SHP77 treated with DMSO at 0.1 percent for 48 hours (cell line): ENCODE measurements at places on chromosomes 2 and 18.

- no peak for DNase-seq
Observed at GRCh38 chr2:13607139-13607538, 890.4 kb downstream of the TRIB2 start.

DNA sequence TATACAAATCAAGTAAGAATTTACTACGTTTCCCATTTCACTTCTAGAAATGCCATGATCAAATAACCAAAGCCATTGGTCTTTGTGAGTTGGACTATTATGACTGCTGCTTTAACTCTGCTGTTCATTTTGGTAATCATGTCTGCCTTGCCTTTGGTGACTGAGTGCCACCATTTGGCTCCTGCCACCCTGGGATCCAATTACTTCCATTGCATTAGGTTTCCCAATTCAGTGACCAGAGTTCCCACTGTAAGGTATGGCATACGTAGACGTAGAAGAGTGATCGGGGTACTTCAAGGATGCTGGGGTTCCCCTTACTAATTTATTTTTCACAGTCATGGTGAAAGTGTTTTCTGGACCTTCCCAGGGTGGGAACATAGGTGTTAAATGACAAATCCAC is 90.1 kb downstream of the SPIRE1 start:
- DNase-seq = no peak

DNA sequence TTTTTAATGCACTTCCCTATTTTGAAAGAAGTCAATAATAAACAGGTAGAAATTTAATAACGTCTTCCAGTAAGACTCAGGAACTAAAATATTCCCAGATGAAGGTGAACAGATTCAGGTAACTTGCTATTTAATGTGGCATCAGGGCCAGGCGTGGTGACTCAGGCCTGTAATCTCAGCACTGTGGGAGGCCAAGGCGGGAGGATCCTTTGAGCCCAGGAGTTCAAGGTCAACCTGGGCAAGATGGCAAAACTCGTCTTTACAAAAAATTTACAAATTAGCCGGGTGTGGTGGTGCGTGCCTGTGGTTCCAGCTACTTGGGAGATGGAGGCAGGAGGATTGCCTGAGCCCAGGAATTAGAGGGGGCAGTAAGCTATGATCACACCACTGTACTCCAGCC is 81.8 kb downstream of the NXPH2 start:
- DNase-seq = no peak

DNA sequence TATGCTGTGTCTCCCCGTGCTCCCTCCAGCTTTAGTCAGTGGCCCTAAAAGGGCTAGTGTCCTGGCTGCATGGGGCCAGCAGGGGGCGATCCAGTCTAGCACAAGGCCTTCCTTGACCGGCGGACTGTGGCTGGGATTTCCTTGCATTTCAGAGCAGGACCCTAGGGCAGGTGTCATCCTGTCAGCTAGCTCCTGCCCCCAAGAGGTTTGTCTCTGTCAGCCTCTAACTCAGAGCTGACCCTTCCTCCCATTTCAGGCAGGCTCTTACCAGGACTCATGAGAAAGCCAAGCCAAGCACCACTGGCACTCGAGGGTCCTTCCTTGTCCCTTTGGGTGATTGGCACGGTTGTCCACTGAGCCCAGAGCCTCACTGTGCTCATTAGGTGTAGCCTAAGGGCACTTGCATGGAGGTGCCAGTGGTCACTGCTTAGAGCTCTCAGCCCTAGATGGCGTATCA is 140.3 kb downstream of the RPIA start:
- DNase-seq = no peak

- no peak for DNase-seq
Observed at GRCh38 chr2:238027058-238027457, 33.7 kb upstream of the SCLY start.

DNA sequence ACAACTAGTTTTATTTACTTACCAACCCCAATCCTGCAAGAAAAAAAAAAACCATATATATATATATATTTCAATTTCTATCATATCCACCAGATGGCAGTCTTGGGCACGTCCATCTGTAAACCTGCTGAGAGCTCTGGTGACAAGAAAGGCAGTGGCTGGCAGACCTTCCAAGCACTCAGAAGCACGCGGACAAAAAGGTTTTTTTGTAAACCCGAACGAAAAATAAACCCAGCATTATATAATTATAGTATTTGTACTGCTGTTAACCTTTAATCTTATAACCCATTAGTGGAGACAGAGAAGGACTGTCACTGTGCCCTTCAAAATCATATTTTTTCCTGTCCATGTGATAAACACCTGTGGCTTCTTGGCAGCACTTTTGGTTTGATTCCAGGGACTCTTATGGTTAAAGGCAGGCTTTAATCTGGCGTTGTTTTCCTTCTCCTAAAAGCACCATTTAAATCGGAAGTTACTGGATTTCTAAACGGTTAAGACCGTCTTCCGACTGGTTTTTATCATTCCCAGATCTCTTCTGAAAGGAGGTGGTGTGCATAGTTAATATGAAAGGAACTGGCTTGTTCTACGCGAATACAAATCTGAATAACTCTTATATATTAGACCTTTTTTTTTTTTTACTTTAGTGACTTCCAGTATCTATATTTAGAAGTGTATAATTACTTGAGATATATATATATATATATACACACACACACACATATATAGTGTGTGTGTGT is 31.0 kb upstream of the SLC3A1 start:
- peak; percentile 52 for DNase-seq

DNA sequence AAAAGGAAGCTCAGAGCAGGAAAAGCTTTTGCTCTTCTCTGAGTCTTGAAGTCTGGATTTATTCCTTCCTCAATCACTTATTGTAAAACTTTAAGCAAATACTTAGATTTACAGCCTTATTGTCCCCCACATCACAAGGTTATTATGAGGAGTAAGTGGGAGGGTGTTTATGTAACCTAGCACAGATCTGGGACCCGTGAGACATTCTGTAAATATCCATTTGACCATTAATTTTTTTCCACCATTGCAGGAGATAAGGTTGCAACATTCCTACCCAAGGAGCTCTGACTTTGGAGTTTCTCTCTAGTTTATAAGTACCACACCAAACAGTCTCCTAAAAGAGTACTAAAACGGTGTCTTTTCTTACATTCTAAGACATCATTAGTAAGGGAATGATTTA is 52.1 kb upstream of the CTIF start:
- no peak for DNase-seq

GRCh38 chr2:66665124-66665984 is 230.4 kb downstream of the MEIS1 start:
- DNase-seq = no peak

DNA sequence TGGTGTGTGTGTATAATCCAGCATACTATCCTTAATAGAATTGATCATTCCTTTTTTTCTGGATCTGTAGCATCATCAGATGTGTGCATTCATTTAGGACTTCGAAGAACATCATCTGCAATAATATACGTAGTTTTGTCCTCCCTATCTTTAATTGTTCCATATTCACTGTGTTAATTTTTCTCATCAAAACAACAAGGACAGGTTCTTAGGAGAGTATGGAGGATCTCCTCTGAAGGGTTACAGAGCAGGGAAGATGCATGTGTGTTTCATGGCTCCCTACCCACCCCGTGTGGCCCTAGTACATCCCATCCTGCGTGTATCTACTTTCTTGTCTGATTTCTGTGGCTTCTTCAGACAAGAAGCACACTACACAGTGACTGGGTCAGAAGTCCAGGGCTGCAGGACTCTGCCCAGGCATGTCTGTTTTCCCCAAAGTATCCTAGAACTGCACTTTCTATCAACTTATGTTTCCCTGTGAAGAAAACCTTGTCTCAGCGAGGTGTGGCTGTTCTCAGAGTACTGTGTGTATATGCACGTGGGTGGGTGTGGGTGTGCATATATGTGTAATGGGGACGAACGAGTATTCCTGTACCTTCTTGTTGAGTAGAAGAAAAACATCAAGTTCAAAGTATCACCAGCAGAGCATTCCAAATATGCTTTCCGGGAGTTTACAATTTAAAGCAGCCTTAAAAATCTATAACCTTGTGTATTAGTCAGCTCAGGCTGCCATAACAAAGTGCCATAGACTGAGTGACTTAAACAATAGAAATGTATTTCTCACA is 220.4 kb upstream of the FOSL2 start:
- DNase-seq = no peak

- DNase-seq = no peak
Observed at GRCh38 chr2:36357847-36358659, 2.5 kb downstream of the CRIM1 start.

DNA sequence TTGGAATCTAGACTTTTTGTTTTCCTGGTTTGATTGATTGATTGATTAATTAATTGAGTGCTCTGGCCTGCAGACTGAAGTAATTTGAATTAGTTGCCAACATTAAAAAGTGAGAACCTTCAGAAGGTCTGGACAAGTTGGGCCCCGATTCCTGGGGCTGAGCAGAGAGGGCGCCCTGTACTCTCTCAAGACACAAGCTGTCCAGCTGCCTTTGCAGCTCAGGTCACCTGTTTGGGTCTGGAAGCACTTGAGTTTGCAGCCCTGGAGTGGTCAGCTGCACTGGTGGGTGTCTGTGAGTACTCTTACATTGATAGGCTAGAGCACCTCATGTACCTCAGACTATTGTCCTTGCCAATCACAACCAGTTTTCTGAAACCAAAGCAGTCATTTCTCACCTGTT is 22.7 kb upstream of the CELF4 start:
- DNase-seq = no peak

DNA sequence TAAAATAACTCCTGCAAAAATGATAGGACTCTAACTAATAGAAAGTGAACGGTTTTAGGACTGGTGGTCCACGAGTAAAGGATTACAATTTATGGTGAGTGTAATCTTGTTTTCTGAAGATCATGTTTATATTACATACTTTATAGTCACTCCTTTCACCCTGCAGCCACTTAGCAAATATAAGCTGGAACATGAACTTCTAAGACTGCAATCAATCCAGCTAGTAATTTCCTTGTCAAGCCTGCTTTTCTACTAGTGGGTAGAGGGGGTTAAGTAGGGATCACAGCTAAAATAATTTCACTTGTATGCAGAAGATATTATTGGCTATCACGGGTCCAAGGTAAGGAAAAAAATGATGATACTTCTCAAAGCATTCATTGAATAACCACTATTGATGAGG is 125.5 kb upstream of the NETO1 start:
- DNase-seq = no peak

DNA sequence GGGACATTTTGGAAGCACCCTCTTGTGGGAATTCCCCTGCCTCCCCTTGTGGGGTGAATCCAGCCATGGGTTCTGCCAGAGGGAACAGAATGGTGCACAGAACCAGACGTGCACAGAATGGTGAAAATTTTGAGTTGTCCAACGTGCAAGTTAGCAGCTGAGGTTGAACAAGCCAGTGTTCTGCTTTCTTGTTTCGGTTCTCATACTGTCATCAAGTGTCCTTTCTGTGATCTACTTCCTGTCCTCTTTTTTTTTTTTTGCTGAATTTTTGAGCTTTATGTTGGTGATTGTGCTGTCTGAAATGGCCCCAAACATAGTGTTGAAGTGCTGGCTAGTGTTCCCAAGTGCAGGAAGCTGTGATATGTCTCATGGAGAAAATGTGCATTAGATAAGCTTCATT is 21.5 kb upstream of the REEP1 start:
- no peak for DNase-seq

DNA sequence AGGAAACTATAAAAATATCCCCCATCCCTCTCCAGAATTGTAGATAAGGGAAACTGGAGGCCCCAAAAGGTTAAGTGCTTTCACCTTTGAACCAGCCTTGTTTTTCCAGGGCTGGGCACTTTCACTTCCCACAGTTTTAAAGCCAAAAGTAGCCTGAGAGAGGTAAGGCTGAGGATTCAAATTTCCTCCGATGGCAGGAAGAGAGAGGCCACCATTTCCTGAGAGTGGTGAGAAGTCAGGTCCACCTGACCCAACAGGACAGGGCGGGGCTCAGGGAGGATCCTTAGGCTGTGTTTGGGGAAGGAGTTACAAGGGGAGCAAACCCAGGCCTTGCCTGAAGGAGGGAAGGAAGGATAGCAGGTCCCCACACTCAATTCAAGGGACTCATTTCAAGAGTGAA is 4.7 kb upstream of the TEX261 start:
- DNase-seq = no peak

DNA sequence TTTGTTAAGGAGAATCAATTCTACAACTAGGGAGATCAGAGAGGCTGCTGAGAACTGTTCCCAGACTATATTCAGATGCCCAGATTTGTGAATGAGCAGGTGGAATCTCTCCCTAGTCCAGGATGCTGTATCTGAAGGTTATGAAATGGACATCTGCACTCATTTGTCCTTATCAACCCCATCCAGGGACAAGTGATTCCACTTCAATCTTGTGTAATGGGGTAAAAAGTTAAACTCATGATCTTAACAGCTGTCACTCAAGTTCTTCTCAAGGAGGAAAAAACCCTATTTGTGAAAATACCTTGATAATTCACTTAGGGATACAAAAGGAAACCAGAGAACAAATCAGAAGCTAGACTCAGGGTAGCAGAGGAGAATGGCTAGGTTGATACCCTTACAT is 144.8 kb downstream of the PLCL1 start:
- DNase-seq = no peak

DNA sequence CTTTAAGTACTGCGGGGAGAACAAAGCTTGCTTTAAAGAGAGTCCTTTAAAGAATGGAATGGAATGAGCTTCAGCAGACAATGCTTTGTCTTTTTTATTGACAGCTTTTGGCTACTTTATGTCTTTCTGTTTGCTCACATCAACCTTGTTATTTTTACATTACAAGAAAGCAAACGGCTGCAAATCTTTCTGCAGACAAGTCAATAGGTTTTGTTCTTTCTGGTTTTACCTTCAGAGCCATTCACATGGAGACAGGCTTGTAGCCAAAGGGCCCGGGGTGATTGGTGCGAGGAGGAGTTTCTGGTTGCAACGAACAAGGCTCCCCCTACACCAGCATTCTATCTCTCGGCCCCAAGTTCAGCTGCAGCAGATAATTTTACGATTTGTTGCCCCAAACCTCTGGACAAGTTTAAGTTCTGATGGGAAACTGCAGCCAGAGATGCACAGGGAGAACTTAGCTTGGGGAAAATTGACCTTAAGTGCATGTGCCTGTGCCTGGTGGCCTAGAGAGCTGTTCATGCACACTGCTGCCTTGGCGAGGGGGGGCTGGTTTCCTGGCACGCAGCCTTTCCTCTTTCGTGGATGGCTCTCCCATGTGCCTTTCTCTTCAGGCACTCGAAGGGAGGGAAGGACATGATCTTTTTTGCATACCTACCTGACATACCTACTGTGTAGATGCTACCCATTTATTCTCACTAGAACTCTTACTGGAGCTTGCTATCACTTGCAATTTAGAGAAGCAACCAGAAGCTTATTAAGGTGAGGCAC is 543.2 kb downstream of the DCDC2C start:
- no peak for DNase-seq

DNA sequence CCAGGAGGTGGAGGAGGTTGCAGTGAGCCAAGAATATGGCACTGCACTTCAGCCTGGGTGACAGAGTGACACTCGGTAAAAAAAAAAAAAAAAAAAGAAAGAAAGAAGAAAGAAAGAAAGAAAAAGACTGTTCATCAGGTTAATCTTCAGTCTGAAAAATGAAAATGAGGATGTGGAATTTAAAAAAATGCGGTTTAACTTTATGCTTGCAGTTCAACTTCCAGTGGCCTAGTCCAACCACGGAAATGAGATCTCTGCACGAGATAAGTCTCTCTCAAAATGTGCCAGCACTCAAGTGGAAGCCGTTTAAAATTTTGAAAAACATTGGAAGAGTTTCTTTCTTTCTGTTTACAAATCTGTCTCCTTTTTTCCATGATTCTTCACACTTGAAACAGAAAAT is 112.1 kb downstream of the DOCK10 start:
- DNase-seq = no peak
